ENCODE measurements at places on chromosomes 3 and 15. TPM values are rescaled to one million over a fixed set of nuclear protein-coding genes. Genes with fewer than 3 reads are reported as not detected.

Gene GABRB3
- total RNA-seq: 1.0 TPM

DNA sequence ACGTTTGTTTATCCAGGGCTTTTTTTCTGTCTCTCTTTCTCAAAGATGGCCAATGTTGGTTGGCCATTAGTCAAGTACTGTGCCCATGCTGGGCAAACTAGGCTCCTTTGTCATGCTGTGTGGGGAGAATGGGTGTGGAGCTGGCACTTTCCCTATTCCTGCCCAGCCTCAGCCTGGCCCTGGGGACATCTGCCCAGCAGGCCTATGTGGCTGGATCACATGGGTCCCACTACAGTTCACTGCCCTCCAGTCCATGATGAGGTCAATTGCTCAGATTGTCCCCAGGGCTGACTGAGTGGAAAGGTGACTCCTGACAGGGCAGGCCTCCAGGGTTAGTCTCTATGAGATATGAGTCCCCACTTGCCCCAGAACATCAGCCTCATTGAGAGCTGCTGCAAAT is 54.4 kb upstream of the HERC1 start:
- no peaks in the 10 kb centered on the region for H3K4me1 ChIP-seq
- no peak overlapping the region for H3K27ac ChIP-seq
- no peaks in the 10 kb centered on the region for H3K27me3 ChIP-seq
- no peaks in the 10 kb centered on the region for H3K36me3 ChIP-seq

Gene HAPLN3
- total RNA-seq: 82.3 TPM

Gene PPIP5K1
- 53.7 TPM for total RNA-seq

Gene TMED3
- 49.3 TPM for total RNA-seq

- no peaks in the 10 kb centered on the region for H3K36me3 ChIP-seq
- DNase-seq: peak; percentile 84
- no peak overlapping the region for H3K27ac ChIP-seq
Observed at GRCh38 chr3:184380185-184380626, 352 bp downstream of the CHRD start.

Gene RUBCN
- 38.2 TPM for total RNA-seq

- no peak overlapping the region for H3K4me3 ChIP-seq
- H3K27me3 ChIP-seq: no peaks in the 10 kb centered on the region
- peaks cover 4% of the 10 kb centered on the region for H3K4me1 ChIP-seq
- no peak for DNase-seq
Observed at GRCh38 chr3:108333961-108334360, 37.6 kb downstream of the HHLA2 start.

- no peak overlapping the region for H3K27ac ChIP-seq
- H3K4me3 ChIP-seq: no peak overlapping the region
- H3K27me3 ChIP-seq: no peaks in the 10 kb centered on the region
- H3K36me3 ChIP-seq: no peaks in the 10 kb centered on the region
- no peak for DNase-seq
- H3K4me1 ChIP-seq: no peaks in the 10 kb centered on the region
Observed at GRCh38 chr3:170205302-170205701, 16.9 kb upstream of the PRKCI start.

Gene KIF15
- total RNA-seq: 0.93 TPM

GRCh38 chr3:194218646-194219453 is 82.9 kb downstream of the HES1 start:
- no peak overlapping the region for H3K4me3 ChIP-seq
- H3K36me3 ChIP-seq: no peaks in the 10 kb centered on the region
- no peaks in the 10 kb centered on the region for H3K27me3 ChIP-seq
- DNase-seq: no peak
- H3K4me1 ChIP-seq: no peaks in the 10 kb centered on the region

- no peaks in the 10 kb centered on the region for H3K36me3 ChIP-seq
- H3K27ac ChIP-seq: no peak overlapping the region
- no peaks in the 10 kb centered on the region for H3K27me3 ChIP-seq
- H3K4me1 ChIP-seq: no peaks in the 10 kb centered on the region
- no peak for DNase-seq
Observed at GRCh38 chr3:72101494-72101893, 316.5 kb upstream of the PROK2 start.
